ENCODE measurements at places on chromosomes 16 and 17. TPM values are rescaled to one million over a fixed set of nuclear protein-coding genes. Genes with fewer than 3 reads are reported as not detected.

The TBC1D3E gene
- polyA plus RNA-seq, result not detected

The KRT36 gene
- not detected for polyA plus RNA-seq

- no peak for DNase-seq
These were observed 139.3 kb downstream of the IRF8 start for GRCh38 chr16:86037999-86038925.

The KRT20 gene
- not detected for polyA plus RNA-seq

DNA sequence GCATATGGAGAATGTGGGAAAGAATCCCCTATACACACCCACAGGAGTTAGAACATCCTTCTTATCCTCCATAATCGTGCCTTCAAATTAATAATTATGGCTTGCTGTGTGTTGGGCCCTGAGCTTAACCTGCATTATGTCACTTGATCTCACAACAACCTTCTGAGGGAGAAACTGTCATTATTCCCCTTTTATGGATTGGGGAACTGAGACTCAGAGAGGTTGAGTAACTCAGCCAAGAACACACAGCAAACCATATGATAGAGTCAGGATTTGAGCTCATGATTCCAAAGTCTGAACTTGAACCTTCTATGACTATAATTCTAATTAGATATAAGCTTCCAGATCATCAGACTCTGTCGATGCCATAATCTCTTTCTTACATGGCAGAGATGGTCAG, 114.2 kb upstream of the CACNG3 start:
- DNase-seq, result no peak

DNA sequence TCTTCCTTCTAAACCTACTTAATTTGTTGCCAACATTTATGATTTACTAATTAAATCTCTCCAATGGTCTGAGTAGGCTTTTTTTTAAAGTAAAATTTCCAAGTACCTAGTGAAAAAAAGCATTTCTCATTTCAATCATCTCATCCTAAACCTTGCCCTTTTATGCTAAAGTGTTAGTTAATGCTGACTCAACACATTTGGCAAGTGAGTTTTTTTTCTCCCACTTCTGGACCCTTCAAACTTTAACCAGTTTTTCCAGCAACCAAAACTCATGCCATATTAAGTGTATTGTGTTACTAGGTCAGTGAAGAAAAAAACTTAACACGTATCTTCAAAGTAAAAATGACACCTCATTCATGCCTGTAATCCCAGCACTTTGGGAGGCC, 5.3 kb downstream of the AP1G1 start:
- DNase-seq, result no peak

The GINS2 gene
- polyA plus RNA-seq, result 6.5 TPM

GRCh38 chr16:8660841-8661301, 13.5 kb upstream of the ABAT start:
- peak; percentile 44 for DNase-seq

DNA sequence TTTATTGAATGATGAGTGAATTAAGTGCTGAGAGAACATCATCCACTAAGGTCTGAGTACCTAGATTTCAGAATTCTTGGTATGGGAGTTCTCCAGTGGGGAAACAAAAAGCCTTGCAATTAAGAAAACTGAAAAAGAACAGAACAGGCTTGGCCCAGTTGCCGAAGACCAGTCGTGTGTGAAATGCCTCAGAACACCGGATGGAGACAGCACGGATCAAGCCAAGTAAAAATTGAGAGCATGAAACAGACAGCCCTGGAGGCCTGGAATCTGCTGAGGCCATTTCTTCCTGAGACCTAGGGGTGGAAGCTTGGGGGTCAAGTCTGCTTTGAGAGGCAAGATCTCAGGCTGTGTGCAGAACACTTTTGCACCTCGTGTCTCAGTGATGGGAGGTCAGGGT, 43.3 kb downstream of the GRIN2A start:
- DNase-seq, result no peak

The NPIPB2 gene
- 3.4 TPM for polyA plus RNA-seq

- DNase-seq, result no peak
These were observed 199.8 kb upstream of the WSCD1 start for GRCh38 chr17:5870231-5870953.

The SLC43A2 gene
- 7.8 TPM for polyA plus RNA-seq

The STAT5B gene
- 45.6 TPM for polyA plus RNA-seq

The SEPTIN1 gene
- 3.2 TPM for polyA plus RNA-seq

DNA sequence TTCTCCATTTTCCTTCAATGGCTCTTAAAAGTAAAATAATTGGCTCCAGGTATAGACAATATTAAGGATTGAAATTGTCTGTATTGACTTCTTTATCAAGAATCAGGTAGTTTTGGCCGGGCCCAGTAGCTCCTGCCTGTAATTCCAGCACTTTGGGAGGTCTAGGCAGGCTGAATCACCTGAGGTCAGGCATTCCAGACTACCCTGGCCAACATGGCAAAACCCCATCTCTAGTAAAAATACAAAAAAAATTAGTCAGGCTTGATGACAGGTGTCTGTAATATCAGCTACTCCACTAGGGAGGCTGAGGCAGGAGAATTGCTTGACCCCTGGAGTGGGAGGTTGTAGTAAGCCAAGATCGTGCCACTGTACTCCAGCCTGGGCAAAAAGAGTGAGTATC, 1008.5 kb upstream of the EEF2KMT start:
- DNase-seq, result no peak

DNA sequence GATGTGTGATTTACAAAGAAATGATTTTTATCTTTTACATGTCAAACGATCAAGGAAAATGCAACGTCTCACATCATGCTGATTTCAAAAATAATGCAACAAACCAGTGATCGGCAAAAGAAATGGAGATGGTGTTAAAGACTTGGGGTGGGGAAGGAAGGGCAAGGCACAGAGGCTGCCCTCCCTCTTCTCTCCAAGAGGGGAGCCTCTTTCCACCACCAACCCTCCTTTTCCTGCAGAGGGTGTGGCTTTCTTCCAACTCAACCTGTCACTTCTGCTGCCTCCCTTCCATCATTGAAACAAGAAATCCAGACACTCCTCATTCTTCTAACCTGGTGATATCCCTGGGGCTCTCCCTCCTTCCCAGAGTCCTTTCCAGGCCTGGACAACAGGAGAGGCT, 320.8 kb downstream of the SLC39A11 start:
- no peak for DNase-seq

DNA sequence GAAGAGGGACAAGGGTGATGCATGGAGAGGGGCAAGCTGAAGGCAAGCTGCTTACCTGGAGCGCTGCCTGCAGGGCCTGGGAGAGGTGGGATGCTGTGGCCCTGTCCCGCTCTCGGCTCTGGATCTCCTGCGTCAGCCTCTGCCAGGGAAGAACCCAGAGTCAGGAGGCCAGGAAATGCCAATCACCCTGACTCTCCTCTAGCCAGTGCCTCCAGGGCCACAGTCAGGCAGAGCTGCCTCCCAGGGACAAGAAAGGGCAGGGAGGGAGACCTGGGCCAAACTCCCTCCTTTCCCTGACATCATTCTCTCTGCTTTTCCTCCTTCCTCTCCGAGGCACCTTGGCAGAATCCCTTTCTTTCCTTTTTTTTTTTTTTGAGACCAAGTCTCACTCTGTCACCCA, 11.3 kb downstream of the CDK3 start:
- no peak for DNase-seq

GRCh38 chr17:71229070-71229469, 891.8 kb upstream of the SOX9 start:
- DNase-seq, result peak; percentile 63

- DNase-seq, result no peak
These were observed 17.2 kb upstream of the NDEL1 start for GRCh38 chr17:8418471-8418870.

Data from hindlimb muscle (tissue), 1 donor.